ENCODE measurements at places on chromosomes 7 and 10.
A peak's percentile ranks its signal among the peaks of the same experiment; 100 is the strongest.

DNA sequence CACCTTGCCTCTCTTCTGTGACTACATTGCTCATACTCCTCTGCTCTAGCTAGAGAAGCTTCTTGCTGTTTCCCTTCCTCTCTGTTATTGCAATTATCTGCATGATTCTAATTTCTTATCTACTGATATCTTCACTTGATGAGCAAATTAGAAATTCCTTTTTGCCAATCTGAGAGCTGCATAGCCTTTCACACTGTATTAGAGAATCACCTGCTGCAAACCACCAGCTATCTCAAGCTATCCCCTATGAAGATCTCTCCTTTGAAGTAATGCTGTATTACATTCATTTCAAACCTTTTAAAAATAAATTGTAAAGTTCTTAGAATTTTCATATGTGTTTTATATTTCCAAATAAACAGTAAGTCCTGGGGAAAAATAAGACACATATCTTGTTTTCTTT lies 89.0 kb upstream of the ZNF804B start:
- no peak for DNase-seq

DNA sequence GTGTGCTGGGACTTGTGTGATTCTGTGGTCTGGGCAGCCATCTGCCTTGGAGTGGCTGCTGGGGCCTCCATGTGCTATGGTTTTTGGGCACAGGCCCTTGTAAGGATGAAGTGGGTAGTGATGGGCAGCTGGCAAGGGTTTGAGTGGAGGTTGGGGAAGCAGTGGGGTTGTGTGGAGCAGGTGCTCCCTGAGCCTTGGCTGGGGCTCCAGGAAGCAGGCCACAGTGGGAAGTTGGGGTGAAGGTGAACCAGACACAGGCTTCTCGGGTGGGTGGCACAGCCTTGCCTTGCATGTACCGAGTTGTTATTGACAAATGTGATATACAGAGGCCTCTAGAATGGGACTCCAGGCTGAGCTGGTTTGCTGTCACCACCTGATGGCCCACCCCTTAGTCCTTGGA lies 82.3 kb downstream of the ADCY1 start:
- DNase-seq, result no peak

DNA sequence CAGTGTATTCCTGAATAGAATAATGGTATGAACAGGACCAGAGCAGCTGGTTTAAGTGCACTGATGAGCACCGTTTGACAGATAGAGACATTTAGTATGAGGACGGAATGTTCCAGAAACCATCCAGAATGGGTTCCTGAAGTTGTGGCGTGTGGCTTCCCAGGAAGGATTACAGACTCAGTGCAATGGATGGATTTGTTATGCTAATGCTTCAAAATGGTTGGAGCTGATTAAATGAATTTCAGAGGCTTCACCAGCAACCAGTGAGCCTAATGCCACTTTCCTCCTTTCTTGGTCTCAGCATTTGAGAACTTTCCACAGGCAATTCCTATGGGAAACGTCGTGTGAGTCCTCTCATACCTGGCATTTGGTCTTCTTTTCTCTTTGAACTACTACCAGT lies 9.9 kb downstream of the GATA3 start:
- DNase-seq, result no peak

GRCh38 chr7:46033592-46033991 lies 112.5 kb upstream of the IGFBP3 start:
- no peak for DNase-seq

DNA sequence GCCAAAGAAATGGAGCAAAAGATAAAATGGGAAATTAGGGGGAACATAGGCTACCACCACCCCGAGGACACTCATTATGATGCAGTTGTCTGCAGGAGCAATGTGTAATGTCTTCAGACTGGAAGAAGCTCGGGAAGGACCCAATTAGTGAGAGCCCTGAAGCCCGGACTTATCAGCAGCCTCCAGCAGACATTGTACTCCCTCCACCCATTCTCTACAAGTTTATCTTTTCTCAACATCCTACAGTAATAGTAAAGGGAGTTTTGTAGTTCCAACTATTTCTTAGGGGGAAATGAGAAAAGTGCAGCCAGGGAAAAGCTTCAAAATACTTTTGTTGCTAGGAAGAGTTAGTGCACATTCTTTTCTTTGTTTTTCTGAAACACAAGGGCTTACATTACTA lies 657.3 kb upstream of the COBL start:
- DNase-seq, result no peak

GRCh38 chr10:116713846-116714245 lies 28.5 kb downstream of the HSPA12A start:
- no peak for DNase-seq

GRCh38 chr10:14039968-14040668 lies 290.6 kb downstream of the FRMD4A start:
- DNase-seq, result no peak

- DNase-seq, result peak; percentile 31
These were observed 716 bp downstream of the OGA start for GRCh38 chr10:101817337-101818118.

DNA sequence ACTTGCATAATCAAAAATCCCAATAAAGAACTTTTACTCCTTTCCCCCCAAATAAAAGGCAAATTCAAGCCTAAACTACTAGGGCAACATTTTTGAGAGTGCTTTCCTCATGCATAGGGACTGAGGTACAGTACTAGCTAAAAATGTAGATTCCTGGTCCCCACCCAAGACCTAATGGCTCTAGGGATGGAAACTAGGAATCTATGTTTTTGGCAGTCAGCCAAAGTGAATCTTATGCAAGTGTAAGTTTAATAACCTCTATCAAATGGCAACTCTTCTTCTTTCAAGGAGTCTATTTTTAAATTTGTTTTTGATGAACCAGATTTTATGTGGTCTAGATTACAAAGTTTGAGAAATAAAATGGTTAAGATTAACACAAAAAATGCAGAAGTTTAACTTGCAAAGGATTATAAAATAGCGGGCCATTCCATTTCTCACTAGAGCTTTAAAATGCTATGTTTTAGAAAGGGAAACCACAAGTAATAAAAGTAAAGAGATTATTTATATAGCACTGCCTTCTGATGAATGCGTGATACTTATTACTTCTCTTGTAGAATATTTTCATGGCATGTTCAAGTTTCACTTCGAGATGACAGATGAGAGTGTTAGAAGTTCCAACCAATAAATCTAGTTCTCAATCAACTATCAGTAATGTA lies 70.4 kb upstream of the MDFIC start:
- DNase-seq, result no peak

DNA sequence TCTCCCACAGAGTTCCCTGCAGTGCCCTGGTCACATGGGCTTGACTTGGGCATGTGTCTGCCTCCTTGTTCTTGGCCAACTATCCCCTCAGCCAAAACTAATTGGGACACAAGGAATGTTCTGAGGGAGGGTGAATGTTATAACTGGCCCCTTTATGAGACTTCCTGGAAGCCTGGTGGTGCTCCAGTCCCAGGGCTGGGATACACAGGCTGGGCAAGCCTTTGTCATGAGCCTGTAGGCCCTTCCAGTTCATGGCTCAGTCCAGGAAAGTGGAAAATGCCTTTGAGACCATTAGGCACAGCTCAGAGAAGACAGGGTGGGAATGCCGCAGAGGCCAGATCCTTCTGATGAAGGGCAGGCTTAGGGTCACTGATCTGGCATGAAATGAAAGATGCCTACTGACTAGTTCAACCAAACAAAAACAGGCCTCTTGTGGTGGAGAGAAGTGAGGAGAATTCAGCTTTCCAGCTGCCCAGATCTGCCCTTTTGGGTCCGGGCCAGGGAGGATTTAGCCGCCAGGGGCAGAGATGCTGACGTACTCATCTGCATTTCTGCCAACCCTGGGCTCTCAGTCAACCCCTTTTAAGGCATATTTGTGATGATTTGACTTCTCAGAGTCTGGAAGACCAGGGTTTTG lies 961.5 kb downstream of the KCNMA1 start:
- no peak for DNase-seq

- no peak for DNase-seq
These were observed 270.4 kb upstream of the PRKCQ start for GRCh38 chr10:6850452-6850851.

DNA sequence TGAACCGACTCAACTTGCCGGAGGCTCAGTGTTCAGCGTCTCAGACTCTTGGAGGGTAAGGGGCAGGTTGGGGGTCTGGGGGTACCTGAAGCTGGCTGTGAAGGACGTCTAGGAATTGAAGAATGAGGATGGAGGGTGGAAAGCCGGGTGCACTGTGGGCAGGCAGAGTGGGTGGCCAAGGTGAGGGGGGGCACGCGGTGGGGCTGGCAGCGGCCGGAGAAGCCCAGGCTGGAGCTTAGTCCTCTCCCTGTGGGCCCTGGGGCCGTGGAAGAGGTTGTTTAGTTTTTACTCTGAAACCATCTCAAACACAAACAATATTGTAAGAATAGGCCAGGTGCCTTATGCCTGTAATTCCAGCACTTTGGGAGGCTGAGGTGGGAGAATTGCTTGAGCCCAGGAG lies 83.4 kb downstream of the UNCX start:
- no peak for DNase-seq
